Hepatocyte (in vitro differentiated cells): ENCODE measurements at places on chromosomes 2 and 18. TPM values are rescaled to one million over a fixed set of nuclear protein-coding genes. Genes with fewer than 3 reads are reported as not detected.

Gene ITGB6
- 20.3 and 21.0 TPM in 2 replicates for polyA plus RNA-seq

Gene ITPRIPL1
- polyA plus RNA-seq = 0.83 and 1.9 TPM in 2 replicates

Gene SLC23A3
- polyA plus RNA-seq = 0.80 and 1.1 TPM in 2 replicates

Gene ALPP
- polyA plus RNA-seq = 1.2 and 1.3 TPM in 2 replicates

Gene MC4R
- polyA plus RNA-seq = not detected in 2 replicates

Gene C18orf32
- 86.1 and 105 TPM in 2 replicates for polyA plus RNA-seq

Gene ZNF892
- 0.13 and 0.66 TPM in 2 replicates for polyA plus RNA-seq

Gene TANC1
- 8.3 and 8.9 TPM in 2 replicates for polyA plus RNA-seq

GRCh38 chr2:49278141-49278540 is 123.8 kb upstream of the FSHR start:
- no peaks in the 10 kb centered on the region for H3K4me1 ChIP-seq
- DNase-seq = no peak
- H3K27me3 ChIP-seq = no peaks in the 10 kb centered on the region
- H3K4me3 ChIP-seq = no peak overlapping the region
- no peaks in the 10 kb centered on the region for H3K36me3 ChIP-seq

DNA sequence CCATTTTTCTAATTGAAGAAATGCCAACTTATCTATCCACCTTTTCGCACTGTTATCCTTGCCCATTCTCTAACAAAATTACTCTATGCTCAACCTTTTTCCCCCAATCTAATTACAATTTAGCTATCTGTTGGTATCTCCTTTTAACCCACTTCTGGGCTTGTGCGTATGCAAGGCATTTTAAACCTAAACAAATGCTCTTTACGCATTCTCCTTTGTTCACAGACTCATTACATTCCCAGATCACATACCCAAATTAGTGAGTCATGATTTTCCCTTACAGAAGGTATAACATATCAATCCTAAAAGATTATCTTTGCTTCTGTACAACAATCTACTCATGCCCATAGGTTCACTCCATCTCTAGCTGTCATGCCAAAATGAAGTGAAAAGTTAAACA is 71.7 kb upstream of the LYPD1 start:
- no peak overlapping the region for H3K27ac ChIP-seq
- H3K27me3 ChIP-seq = no peaks in the 10 kb centered on the region
- no peaks in the 10 kb centered on the region for H3K36me3 ChIP-seq
- no peaks in the 10 kb centered on the region for H3K4me1 ChIP-seq

DNA sequence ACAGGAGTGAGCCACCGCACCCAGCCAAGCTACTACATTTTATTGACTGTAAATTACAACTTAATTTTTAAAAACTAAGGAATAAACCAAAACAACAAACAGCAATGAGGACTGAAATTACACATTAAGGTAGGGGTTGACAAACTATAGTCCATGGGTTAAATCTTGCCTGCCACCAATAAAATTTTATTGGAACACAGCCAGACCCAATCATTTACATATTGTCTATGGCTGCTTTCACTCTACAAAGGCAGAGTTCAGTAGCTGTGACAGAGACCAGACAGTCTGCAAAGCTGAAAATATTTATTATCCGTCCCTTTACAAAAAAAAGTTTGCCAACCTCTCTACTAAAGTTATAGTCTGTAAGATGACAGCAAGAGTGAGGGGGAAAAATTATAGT is 24.3 kb upstream of the UGP2 start:
- no peaks in the 10 kb centered on the region for H3K27me3 ChIP-seq
- no peaks in the 10 kb centered on the region for H3K36me3 ChIP-seq
- DNase-seq = no peak
- peaks cover 14% of the 10 kb centered on the region for H3K4me1 ChIP-seq

DNA sequence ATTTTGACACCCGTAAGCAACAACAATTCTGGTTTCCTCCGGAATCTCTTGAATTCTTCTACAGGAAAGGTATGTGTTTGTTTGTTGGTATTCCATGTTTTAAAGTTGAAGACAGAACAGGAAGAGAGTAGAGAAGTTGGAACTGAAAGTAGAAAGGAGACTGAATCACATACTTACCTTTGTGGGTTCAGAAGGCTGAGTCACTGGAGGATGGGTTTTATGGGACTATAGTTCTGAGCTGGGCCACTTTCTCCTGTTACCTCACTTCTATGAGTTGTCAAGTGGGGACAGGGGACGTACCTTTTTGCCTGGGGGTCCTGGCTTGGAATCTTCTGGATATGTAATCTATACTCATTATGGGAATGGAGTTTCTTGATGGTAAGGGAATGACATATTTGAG is 40.9 kb downstream of the KDM3A start:
- DNase-seq = no peak
- no peaks in the 10 kb centered on the region for H3K27me3 ChIP-seq
- H3K4me1 ChIP-seq = no peaks in the 10 kb centered on the region

DNA sequence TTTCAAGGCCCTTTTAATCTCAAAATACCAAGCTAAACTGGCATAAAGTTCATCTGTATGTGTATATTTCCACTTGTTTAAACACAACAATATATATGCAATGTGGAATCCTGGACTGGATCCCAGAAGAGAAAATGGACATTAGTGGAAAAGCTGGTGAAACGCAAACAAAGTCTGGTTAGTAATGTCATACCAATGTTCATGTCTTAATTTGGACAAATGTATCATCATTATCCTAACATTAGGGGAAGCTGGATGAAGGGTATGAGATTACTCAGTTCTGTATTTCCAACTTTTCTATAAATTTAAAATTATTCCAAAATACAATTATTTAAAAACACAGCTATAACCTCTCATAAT is 3.8 kb downstream of the SP3 start:
- H3K27me3 ChIP-seq = no peaks in the 10 kb centered on the region
- H3K36me3 ChIP-seq = no peaks in the 10 kb centered on the region
- H3K27ac ChIP-seq = peak overlapping the region; percentile 30
- DNase-seq = no peak
- peak overlapping the region; percentile 1 for H3K4me3 ChIP-seq

- H3K4me3 ChIP-seq = no peak overlapping the region
- no peak overlapping the region for H3K27ac ChIP-seq
- no peaks in the 10 kb centered on the region for H3K27me3 ChIP-seq
- no peak for DNase-seq
These were observed 39.5 kb downstream of the PKDCC start for GRCh38 chr2:42087137-42087856.

GRCh38 chr2:76501641-76502040 is 790.9 kb upstream of the GCFC2 start:
- no peaks in the 10 kb centered on the region for H3K36me3 ChIP-seq
- H3K4me1 ChIP-seq = no peaks in the 10 kb centered on the region
- no peaks in the 10 kb centered on the region for H3K27me3 ChIP-seq
- no peak overlapping the region for H3K4me3 ChIP-seq
- no peak for DNase-seq
- H3K27ac ChIP-seq = no peak overlapping the region

- DNase-seq = no peak
- no peak overlapping the region for H3K4me3 ChIP-seq
- no peaks in the 10 kb centered on the region for H3K36me3 ChIP-seq
- H3K27me3 ChIP-seq = no peaks in the 10 kb centered on the region
These were observed 53.2 kb upstream of the GPR17 start for GRCh38 chr2:127592761-127593227.

DNA sequence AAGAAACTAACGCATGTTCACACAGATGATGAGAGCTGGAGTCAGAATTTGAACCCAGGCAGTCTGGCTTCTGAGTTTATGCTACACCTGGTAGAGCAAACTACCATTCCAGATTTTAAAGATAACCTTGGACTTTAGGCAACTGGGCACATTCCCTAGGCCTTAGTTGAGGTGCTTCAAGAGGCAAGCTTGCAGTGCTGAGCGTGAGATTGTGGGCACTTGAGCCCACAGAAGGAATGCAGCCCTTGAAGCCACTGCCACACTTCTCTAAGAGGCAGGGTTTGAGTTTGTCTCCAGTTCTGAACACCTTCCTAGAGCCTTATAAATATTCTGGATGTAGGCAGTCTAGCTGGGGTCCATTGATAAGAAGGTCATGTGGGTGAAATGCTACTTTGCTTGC is 216.1 kb upstream of the SLC14A2 start:
- DNase-seq = no peak
- H3K27ac ChIP-seq = no peak overlapping the region
- no peaks in the 10 kb centered on the region for H3K27me3 ChIP-seq
- no peak overlapping the region for H3K4me3 ChIP-seq
- no peaks in the 10 kb centered on the region for H3K4me1 ChIP-seq
- no peaks in the 10 kb centered on the region for H3K36me3 ChIP-seq

GRCh38 chr2:20762945-20763683 is 59.8 kb downstream of the LDAH start:
- H3K27ac ChIP-seq = no peak overlapping the region
- no peaks in the 10 kb centered on the region for H3K4me1 ChIP-seq
- no peaks in the 10 kb centered on the region for H3K36me3 ChIP-seq

- H3K4me1 ChIP-seq = peaks cover 16% of the 10 kb centered on the region
- peak overlapping the region; percentile 96 for H3K27ac ChIP-seq
- no peaks in the 10 kb centered on the region for H3K27me3 ChIP-seq
- no peak for DNase-seq
These were observed 94.8 kb upstream of the SERTAD2 start for GRCh38 chr2:64748561-64748960.

GRCh38 chr2:45889620-45890370 is 238.3 kb downstream of the PRKCE start:
- DNase-seq = no peak
- no peak overlapping the region for H3K27ac ChIP-seq
- H3K4me3 ChIP-seq = no peak overlapping the region

- H3K4me3 ChIP-seq = no peak overlapping the region
- no peak overlapping the region for H3K27ac ChIP-seq
- H3K4me1 ChIP-seq = no peaks in the 10 kb centered on the region
- no peak for DNase-seq
- no peaks in the 10 kb centered on the region for H3K36me3 ChIP-seq
These were observed 279.6 kb upstream of the CYP26B1 start for GRCh38 chr2:72427022-72427861.

DNA sequence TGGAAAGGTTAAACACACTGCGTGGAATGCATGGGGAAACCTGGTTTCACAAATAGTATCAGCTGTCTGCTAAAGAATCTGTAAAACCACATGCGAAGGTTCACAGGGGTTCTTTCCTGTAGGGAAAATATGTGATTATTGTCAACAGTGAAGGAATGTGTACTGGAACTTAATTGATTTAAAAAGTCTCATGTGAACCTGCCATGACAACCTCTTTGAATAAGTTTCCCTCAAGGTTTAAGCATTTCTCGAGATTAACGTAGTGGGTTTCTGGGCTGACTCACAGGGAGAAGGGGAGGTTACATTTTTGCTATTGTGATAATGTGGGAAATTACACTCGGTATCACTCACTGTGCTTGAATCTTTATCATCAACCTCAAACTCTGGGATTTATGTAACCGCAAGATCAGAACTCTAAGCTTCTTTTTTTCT is 28.2 kb upstream of the IL1R1 start:
- H3K27me3 ChIP-seq = no peaks in the 10 kb centered on the region
- peak overlapping the region; percentile 73 for H3K27ac ChIP-seq
- H3K4me3 ChIP-seq = no peak overlapping the region
- DNase-seq = no peak
- no peaks in the 10 kb centered on the region for H3K36me3 ChIP-seq
